ENCODE measurements at places on chromosomes 5 and 9. TPM values are rescaled to one million over a fixed set of nuclear protein-coding genes. Genes with fewer than 3 reads are reported as not detected.
A peak's percentile ranks its signal among the peaks of the same experiment; 100 is the strongest.

GRCh38 chr9:90539286-90539685 lies 103.3 kb downstream of the DIRAS2 start:
- DNase-seq: no peak
- no peaks in the 10 kb centered on the region for H3K4me1 ChIP-seq
- no peak overlapping the region for H3K27ac ChIP-seq
- H3K27me3 ChIP-seq: no peaks in the 10 kb centered on the region
- H3K4me3 ChIP-seq: no peak overlapping the region

DNA sequence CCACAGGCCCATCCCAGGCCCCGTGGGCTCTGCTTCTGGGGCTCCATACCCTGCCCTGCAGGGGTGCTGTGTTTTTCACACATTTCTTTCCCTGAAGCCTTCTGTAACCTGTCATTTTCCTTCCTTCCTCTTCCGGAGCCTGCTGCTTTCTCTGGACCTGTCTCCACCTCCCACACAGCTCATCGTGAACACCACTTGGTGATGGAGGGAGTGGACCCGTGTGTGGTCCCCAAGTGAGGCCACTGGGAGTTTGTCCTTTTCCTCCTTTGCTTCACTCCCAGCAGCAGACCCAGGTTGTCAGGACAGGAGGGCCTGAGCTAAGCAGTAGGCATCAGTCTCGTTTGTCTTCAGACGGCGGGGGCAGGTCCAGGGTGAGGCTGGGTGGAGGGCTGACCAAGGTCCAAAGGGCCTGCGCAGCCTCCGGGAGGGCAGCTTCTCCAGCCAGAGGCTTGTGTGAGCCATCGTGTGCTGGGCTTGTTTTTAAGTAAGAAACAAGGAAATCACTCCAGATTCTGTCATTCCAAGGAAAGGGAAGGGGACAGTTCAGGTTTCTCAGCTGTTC lies 5.8 kb upstream of the POMT1 start:
- H3K36me3 ChIP-seq: peaks cover 59% of the 10 kb centered on the region
- no peak for DNase-seq
- H3K4me1 ChIP-seq: no peaks in the 10 kb centered on the region

- no peak for DNase-seq
- H3K36me3 ChIP-seq: no peaks in the 10 kb centered on the region
- no peaks in the 10 kb centered on the region for H3K27me3 ChIP-seq
- H3K4me3 ChIP-seq: no peak overlapping the region
- H3K4me1 ChIP-seq: no peaks in the 10 kb centered on the region
These were observed 94.7 kb downstream of the NLN start for GRCh38 chr5:65816729-65817128.

DNA sequence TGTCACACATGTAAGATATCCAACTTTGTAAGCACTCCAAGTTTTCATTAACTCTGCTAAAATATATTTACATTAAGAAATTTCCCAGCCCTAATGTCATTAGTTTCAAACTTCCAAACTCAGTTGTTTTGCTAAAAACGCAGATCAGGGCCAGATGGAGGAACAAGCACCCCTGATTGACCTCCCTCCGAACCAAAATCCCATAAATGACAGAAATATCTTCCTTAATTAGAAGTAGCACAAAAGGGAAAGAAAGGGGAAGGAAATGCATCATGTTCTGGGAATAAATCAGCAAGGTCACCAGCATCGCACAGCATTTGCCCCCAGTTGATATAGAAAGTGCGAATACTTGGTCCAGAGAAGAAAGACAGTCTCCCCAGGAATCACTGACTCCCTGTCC lies 61.4 kb upstream of the RUFY1 start:
- H3K4me1 ChIP-seq: no peaks in the 10 kb centered on the region
- no peak overlapping the region for H3K27ac ChIP-seq
- H3K27me3 ChIP-seq: no peaks in the 10 kb centered on the region
- DNase-seq: no peak

DNA sequence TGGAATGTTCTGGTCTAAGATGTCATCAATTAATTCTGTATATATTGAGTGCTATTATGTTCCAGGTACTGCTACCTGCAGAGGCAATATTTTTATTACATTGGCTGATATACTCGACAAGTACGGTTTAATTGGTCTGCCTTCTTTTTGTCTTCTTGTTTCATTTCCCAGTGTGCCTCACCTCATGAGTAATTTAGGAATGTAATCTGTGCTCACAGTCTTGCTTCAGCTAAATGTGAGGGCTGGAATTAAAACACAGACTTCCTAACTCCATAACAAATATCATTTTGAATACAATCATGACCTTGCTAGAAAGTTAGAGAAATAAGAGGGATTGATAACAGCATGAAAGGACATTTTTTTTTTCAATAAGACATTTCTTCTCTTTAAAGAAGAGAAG lies 20.1 kb upstream of the SPINK5 start:
- no peaks in the 10 kb centered on the region for H3K36me3 ChIP-seq
- no peaks in the 10 kb centered on the region for H3K4me1 ChIP-seq
- H3K4me3 ChIP-seq: no peak overlapping the region
- H3K27me3 ChIP-seq: no peaks in the 10 kb centered on the region
- H3K27ac ChIP-seq: no peak overlapping the region

- peaks cover 16% of the 10 kb centered on the region for H3K4me1 ChIP-seq
- peaks cover 30% of the 10 kb centered on the region for H3K36me3 ChIP-seq
- peak overlapping the region; percentile 83 for H3K4me3 ChIP-seq
These were observed 399 bp downstream of the NDUFA2 start for GRCh38 chr5:140647042-140647419.

- H3K36me3 ChIP-seq: no peaks in the 10 kb centered on the region
- H3K27ac ChIP-seq: no peak overlapping the region
- no peaks in the 10 kb centered on the region for H3K27me3 ChIP-seq
- no peak overlapping the region for H3K4me3 ChIP-seq
- DNase-seq: no peak
These were observed 48.6 kb upstream of the GDNF start for GRCh38 chr5:37888476-37888875.

- DNase-seq: no peak
- H3K27me3 ChIP-seq: no peaks in the 10 kb centered on the region
- no peak overlapping the region for H3K27ac ChIP-seq
- H3K4me1 ChIP-seq: no peaks in the 10 kb centered on the region
- no peak overlapping the region for H3K4me3 ChIP-seq
These were observed 171.2 kb downstream of the TRPM3 start for GRCh38 chr9:70950270-70950669.

- H3K36me3 ChIP-seq: peaks cover 13% of the 10 kb centered on the region
- no peak overlapping the region for H3K4me3 ChIP-seq
- no peak for DNase-seq
- no peaks in the 10 kb centered on the region for H3K4me1 ChIP-seq
- H3K27me3 ChIP-seq: no peaks in the 10 kb centered on the region
These were observed 25.8 kb downstream of the NOTCH1 start for GRCh38 chr9:136520053-136520540.

DNA sequence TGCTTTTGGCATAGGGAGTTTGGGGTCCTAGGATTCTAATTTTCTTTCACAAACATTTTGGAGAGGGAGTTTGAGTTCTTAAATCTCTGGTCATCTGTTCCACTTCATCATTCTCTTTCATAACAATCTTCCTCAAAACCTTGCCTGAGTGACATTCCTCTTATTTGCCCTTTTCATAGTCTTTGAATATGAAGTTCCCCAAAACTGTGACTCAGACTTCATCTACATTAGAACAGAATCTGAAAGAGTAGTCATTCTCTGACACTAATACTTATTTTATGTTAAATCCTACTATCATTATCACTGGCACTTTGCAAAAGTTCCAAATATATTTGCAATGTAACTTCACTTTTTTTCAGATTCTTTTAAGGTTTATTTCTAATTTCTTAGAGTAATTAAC lies 163.8 kb downstream of the CDH10 start:
- DNase-seq: no peak
- no peaks in the 10 kb centered on the region for H3K27me3 ChIP-seq
- H3K4me3 ChIP-seq: no peak overlapping the region
- no peaks in the 10 kb centered on the region for H3K4me1 ChIP-seq
- H3K36me3 ChIP-seq: no peaks in the 10 kb centered on the region
- H3K27ac ChIP-seq: no peak overlapping the region

GRCh38 chr9:76904661-76905457 lies 1.1 kb downstream of the PRUNE2 start:
- no peak for DNase-seq
- H3K4me1 ChIP-seq: peaks cover 11% of the 10 kb centered on the region
- no peak overlapping the region for H3K27ac ChIP-seq
- H3K27me3 ChIP-seq: no peaks in the 10 kb centered on the region

DNA sequence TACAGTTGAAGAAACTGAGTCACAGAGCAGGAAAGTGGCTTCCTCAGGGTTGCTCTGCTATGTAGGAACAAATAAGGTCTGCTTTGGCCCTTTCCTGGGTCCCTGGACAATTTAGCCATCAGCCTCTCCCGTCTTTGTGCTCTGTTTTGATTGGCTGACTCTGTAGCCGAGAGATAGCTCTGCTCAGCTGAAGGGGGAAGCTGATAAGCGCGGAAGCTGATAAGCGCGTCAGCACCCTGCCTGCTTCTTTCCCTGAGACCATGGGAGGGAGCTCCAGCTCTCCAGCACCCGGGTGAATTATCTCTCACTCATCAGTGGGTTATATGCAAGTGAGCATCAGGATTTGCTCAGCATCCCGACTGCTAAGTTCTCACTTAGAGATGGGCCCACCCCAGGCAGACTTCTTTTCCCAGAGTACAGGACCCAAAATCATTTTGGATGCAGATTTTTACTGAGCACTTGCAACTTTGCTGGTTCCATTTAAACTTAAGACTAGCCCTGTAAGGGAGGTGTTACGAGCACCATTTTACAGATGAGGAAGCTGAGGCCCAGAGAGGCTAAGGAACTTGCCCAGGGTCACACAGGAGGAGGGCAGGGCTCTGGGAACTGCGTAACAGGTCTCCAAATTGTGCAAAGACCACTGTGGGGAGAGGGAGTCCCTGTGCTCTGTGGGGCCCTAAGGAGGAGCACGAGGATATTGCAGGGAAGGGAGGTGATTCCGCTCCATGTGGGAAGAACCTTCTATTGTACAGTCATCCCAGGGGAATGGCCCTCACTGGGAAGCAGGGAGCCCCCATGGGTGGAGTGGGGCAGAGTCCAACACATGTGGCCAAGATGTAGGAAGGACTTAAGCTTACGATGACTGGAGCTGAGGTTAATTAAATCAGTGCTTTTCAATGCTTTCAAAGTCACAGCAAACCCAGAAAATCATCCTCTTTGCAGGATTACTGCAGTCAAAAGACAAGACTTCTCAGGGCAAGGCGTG lies 83.7 kb upstream of the ORM1 start:
- H3K27ac ChIP-seq: no peak overlapping the region
- H3K4me3 ChIP-seq: no peak overlapping the region
- no peaks in the 10 kb centered on the region for H3K36me3 ChIP-seq
- H3K4me1 ChIP-seq: no peaks in the 10 kb centered on the region
- H3K27me3 ChIP-seq: no peaks in the 10 kb centered on the region

- peaks cover 6% of the 10 kb centered on the region for H3K4me1 ChIP-seq
- H3K27me3 ChIP-seq: no peaks in the 10 kb centered on the region
- DNase-seq: no peak
- no peaks in the 10 kb centered on the region for H3K36me3 ChIP-seq
- H3K27ac ChIP-seq: no peak overlapping the region
- no peak overlapping the region for H3K4me3 ChIP-seq
These were observed 84.8 kb downstream of the ADAMTS2 start for GRCh38 chr5:179260324-179261070.

- no peak overlapping the region for H3K4me3 ChIP-seq
- no peak for DNase-seq
- H3K27ac ChIP-seq: no peak overlapping the region
- no peaks in the 10 kb centered on the region for H3K27me3 ChIP-seq
These were observed 26.4 kb upstream of the CTNNA1 start for GRCh38 chr5:138726848-138727247.

- H3K36me3 ChIP-seq: no peaks in the 10 kb centered on the region
- no peak overlapping the region for H3K4me3 ChIP-seq
- peaks cover 13% of the 10 kb centered on the region for H3K4me1 ChIP-seq
- H3K27ac ChIP-seq: no peak overlapping the region
- no peak for DNase-seq
These were observed 19.3 kb upstream of the F2RL2 start for GRCh38 chr5:76642390-76643040.

The CCDC112 gene
- 4.9 TPM for total RNA-seq

The ERBIN gene
- total RNA-seq: 107 TPM

The GABRA1 gene
- total RNA-seq: not detected

The CDH12 gene
- total RNA-seq: not detected

The SPTLC1 gene
- 125 TPM for total RNA-seq

The CD14 gene
- 18.5 TPM for total RNA-seq
